BE2C (cell line): ENCODE measurements at places on chromosomes 1 and 21.

- DNase-seq, result no peak
Measured at GRCh38 chr1:197916500-197916983, 630 bp upstream of the LHX9 start.

DNA sequence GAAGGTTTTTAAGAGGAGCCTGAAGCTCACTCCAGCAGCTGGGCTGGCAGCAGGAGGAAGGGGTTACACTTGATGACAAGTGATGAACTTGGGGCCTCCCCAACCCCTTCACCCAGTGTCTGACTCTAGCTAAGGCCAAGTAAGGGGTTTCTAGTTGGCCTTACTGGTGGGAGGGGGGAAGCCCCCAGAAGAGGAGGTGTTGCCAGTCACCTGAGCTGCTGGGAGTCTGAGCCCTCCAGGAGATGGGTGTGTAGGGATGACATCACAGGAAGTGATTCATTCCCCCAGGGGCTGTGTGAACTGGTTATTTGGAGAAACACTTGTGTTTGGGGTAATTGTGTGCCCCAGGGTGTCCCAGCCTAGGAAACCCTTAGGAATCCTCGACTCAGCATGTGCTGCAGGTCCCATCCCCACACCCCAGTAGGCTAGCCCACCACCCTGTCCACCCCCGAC, 3.1 kb downstream of the PADI1 start:
- no peak for DNase-seq

- DNase-seq, result no peak
Measured at GRCh38 chr1:206109718-206110117, 7.5 kb downstream of the AVPR1B start.

DNA sequence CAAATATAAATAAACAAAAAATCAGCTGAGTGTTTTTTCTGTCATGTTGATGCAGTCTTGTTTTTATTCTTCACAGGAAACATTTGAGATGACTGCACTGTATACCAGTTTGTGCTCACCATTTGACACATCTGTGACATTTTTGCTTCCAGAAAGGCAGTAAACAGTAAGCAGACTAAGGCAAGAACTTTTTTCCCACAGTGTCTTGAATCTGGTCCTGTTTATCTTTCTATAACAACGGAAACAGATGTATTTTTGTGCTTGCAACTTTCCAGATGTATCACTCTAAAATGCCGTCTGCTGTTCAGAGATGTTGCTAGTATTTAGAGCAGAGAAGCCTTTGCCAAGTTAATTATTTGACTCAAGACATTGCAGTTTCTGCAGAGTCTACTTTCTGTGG, 105.5 kb downstream of the ZC3H11B start:
- DNase-seq, result no peak

DNA sequence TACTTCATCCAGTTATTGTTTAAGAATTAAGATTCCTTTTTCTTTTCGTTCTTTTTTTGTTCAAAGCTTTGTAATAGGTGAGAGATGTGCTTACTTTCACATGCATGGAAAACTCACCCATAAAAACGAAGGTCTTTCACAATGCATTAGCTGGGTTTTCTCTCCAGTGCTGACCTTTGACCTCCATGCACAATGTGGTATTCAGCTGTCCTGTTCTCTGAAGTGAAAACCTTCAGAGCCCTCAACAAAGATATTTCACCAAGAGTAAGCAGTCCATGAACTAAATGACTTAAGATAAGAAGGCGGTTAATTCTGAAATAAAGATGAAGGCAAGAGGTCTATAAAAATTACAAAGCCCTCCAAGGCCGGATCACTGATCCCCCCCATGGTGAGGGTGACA, 77.1 kb upstream of the IPO9 start:
- no peak for DNase-seq

DNA sequence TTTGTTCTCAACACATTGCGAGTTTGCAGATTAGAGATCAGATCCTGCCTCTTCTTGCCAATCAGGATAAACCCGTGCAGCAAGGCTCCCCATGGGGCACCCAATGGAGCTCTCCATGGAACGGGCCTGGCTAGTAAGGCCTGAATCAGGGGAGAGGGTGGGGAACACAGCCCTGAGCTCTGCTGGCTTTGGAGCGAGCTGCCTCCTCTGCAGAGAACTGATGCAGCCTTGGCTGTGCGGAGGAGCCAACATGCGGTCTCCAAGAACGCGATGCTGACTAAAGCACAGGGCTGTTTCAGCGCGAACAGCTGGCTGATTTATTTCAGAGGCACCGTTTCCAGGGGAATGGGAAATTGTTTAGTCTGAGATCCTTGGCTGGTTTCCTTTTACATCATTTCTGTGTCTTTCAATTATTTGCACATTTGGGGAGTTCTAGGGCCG, 139.7 kb downstream of the TSEN15 start:
- no peak for DNase-seq

DNA sequence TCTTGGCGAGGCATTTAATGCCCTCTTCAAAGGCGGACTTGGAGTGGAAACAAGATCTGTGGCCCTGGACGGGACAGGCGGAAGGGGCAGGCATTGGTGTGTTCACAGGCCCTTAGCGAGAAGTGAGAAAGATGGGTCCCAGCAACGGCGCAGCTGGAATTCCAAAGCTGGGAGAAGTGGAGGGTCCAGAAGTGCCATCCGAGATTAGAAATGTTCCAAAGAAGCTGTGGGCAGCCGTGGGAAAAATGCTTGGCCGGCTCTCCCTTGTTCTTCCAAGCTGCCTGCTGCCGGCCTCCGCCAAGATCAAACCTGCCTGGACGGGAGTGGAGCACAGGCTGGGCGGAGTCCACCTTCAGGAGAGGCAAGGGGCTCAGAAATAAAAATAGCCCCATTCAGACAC, 69.4 kb upstream of the ACTRT2 start:
- no peak for DNase-seq

DNA sequence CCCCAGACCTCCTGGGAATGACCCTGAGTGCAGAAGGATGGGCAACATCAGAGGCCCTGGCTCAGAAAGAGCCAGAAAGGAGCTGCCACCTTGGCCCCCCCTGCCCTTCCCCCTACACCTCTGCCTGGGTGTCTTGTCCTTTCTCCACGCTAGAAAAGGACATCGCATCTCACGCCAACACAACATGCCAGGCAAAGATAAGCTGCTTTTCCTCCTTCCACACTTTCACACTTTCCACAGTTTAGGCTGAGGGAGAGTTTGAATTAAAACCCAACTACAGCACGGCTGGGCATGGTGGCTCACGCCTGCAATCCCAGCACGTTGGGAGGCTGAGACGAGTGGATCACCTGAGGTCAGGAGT, 109.5 kb downstream of the SPSB1 start:
- DNase-seq, result no peak

DNA sequence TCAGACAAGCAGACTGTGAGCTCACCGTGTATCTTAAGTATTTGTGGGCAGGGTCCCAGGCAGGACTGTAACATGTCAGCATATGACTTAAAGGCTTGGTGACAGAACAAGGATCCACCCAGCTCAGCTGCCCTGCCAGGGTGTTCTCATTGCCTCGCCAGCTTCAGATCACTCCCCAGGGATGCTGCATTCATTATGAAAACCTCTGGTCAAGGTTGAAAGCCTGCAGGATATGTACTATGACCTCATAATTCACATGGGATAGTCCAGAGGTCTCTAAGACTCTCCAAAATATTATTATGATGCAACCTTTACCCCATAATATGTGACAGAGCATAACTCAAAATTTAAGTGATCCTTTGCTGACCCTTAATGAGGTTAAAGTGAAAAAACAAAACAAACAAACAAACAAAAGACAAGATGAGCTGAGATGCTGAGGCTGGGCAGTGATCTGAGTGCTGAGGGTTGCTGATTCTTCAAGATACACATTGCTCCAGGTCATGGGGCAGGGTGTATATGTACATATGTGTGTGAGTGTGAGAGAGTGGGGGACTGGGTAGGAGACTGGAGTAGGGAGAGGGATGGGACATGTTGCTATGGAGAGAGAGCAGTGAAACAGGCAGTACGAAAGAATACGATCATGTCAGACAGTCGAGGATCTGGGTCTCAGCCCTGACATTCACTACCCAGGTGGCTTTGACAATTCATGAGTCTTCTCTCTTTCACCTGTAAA, 98.8 kb upstream of the DUSP10 start:
- no peak for DNase-seq

DNA sequence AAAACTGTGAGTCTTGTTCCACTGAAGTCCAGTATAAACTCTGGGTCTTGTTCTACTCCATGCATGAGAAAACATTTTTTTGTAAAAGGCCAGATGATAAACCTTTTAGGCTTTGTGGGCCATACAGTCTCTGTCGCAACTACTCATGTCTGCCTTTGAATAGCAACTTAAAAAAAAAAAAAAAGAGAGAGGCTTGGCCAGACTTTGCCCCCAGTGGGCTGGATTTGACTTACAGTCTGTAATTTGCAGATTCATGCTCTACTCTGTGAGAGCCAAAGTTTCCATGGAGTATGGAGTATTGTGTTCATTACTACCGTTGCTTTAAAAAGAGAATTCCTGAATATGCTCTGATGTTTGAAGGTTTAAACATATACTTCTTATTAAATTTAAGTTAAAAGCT, 654.9 kb upstream of the PKN2 start:
- no peak for DNase-seq

DNA sequence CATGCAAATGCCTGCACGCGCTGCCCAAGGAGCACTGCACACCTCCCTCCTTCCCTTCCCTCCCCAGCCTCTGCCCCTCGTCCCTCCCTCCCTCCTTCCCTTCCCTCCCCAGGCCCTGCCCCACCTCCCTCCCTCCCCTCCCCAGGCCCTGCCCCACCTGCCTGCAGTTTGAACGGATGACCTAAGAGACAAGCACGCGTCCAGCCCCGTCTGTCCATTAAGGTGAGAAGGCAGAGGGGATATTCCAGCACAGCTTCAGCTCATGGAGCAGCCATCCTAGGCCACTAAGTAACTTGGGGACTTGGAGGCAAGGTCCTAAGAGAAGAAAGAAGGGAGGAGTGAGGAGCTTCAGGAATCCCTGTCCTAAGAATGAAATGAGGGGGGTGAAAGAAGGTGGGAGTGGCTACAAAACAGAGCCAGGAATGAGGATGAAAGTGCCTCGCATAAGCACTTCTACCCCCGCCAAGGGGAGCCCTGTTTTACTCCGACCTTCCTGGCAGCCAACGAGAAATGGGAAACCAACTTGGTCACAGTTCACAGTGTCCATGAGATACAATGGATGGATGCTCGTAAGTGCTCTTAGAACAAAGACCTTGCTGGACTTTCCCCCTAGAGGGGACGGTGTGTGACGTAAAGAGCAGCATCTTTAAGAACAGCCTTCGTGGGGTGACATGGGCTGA, 21.3 kb upstream of the EFHD2 start:
- no peak for DNase-seq

GRCh38 chr1:230826166-230826875, 42.0 kb downstream of the C1orf198 start:
- no peak for DNase-seq

DNA sequence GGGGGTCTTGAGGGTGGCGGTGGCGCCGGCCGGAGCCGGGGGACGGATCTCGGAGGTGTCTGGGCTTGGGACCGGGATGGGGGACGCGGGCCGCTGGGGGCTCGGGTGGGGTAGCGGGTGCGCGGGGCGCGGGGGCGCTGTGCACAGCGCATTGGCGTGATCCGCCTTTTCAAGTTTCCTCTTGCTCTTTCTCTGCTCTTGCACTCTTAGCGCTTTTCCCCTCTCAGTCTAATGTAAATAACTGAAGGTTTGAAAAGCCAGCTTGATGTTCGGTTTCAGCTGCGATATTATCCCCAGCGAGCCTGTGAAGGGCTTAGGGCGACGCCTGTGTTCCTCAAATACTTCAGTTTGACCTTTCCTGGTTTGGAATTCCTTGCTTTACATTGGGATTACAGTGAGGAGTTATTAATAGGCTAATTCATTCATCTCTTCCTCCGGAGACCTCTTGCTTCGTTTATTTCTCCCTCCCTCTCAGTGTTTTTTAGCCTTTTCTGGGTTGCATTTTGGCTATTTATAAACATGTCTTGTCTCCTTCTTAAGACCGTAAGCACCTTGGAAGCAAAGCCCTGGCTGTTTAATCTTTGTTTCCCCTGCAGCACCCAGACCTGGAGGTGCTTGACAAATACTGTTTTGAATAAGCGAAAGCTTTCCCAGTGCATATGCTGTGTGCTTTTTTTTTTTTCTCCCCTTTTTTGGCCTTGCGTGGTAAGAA, 693 bp downstream of the RAB4A start:
- DNase-seq, result no peak

GRCh38 chr1:203217139-203217655, 12.3 kb downstream of the CHIT1 start:
- peak; percentile 27 for DNase-seq

GRCh38 chr1:32303997-32304622, 12.2 kb downstream of the HDAC1 start:
- DNase-seq, result no peak

- no peak for DNase-seq
Measured at GRCh38 chr1:62301726-62302390, 17.4 kb downstream of the KANK4 start.

DNA sequence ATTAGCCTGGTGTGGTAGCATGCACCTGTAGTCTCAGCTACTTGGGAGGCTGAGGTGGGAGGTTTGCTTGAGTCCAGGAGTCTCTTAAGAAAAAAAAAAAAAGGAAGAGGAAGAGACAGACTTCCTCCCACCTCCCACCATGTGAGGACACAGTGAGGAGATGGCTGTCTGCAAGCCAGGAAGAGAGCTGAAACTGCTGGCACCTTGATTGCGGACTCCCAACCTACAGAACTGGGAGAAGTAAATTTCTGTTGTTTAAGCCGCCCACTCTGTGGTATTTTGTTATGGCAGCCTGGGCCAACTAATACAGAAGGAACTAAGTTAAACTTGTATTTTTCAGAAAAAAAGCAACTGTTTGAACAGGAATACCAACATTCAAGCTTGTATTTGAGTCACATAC, 21.7 kb downstream of the DOP1B start:
- no peak for DNase-seq

DNA sequence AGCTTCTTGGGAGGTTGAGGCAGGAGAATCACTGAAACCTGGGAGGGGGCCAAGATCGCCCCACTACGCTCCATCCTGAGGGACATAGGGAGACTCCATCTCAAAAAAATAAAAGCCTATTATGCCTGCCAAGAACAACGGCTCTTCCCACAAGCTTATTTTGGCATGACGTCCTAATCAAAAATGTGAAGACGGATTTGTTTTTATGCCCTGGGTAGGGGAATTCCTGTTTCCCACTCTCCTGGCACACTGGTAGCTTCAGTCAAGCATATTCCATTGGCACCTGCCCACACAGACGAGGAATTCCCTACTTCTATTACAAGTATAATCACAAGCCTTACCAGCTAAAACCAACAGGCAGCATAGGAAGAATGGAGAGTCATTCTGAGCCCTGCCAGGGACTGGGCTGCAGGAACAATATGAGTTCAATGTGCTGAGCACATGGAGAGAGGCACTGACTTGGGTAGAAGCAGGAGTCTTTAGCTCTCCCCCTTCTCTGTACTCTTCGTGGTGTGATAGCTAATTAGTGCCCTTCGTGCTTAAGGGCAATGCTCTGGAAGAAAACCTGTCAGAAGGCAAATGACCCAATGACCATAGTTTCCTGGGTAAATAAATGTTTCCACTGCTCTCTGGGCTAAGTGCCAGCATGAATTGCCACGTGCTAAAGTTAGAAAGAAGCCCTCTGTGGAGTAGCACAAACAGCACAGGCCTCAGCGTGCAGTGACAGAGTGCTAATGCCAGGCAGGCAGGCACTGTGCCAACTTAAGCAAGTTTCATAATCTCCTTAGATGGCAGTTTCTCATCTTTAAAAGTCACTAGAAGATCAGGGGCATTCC, 16.8 kb downstream of the TNFSF4 start:
- DNase-seq, result peak; percentile 56

- DNase-seq, result no peak
Measured at GRCh38 chr1:44040418-44040817, 9.2 kb upstream of the SLC6A9 start.
